ENCODE measurements at places on chromosomes 1 and 21.

DNA sequence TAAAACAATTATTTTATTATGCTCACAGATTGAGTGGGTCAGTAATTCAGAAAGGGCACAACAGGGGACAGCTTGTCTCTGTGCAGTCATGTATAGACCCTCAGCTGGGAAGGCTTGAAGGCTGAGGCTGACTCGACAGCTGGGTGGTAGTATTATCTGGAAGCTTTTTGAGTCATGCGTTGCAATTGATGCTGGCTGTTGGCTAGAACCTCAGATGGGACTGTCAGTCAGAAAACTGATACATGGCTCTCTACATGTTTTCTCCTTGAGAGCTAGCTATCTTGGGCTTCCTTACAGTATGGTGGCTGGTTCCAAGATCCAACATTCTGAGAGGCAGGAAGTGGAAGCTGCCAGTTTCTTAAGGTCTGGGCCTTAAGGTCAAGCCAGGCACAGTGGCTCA, 61.5 kb upstream of the SELENON start:
- DNase-seq = no peak

DNA sequence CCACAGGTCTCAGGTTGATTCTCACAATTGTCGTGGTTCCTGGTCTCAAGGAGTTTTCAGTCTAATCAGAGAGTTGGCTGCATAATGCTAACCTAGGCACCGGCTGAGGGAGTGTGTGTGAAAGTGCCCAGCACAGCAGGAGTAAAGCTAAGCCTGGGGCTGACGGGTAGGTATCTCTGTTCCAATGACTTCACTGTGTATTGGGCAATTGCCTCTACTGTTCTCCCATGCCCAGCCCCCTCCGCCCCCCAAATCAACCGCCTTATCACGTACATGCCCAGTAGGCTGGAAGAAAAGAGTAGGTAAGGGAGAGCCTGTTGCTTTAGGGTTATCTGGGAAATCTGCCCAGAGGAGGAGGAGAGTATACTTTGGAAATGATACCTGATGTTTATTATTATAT, 54.7 kb downstream of the MRPS6 start:
- no peak for DNase-seq

DNA sequence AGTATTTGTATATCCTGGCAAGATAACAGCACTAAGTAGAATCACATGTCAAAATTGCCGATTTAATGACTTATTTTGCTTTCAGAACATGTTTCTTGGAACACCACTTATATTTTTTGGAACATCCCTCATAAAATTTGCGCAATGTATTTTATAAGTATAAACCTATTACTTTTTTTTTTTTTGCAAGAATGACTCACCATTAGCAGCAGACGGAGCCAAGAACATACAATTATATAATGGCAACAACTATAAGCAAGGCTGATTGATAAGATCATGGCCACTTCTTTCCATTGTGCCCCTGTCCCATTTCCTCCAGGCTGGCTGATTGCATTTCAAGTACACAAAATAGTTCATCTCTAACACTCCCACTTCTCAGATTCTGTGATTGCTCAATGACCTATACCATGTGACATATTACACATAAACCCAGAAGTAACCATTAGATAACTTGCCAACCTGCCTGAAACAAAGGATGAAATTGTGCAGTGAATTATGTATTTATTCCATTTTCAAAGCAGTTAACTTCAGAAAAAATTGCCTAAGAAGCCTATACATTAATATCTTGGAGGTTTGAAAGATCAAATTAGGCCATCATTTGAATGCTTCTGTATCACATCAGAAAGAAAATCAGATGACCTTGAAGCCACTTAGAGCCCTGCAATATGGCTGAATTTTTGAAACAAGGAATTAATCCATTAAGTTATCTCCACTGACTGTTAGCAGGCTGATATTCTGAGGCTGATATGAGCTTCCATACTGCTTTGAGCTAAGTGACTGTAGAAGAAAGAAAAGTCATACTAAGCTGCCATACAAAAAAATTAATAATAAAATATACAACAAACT, 77.8 kb upstream of the PRMT6 start:
- no peak for DNase-seq

DNA sequence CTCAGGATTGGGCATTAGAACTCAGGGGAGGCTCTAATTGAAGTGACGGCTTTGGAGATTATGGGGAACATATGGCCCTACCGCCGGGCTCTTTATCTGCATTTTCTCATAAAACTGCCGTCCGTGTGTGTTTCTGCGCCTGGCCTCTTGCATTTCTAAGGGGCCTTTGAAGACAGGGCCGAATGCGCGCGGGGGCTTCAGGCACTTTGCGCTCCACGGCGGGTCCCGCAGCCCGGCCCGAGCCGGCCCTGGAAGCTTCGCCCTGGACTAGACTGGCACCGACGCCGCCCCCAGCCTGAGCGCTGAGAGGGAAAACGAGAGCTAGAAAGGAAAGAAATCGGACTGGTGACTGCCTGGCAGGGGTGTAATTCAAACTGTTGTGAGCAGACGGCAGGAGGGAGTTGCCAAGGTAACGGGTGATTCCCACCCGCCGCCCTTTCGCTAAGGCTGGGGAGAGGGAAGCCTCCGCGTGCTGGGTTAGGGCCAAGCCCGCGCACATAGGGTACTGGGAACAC, 120.7 kb downstream of the LMX1A start:
- no peak for DNase-seq

DNA sequence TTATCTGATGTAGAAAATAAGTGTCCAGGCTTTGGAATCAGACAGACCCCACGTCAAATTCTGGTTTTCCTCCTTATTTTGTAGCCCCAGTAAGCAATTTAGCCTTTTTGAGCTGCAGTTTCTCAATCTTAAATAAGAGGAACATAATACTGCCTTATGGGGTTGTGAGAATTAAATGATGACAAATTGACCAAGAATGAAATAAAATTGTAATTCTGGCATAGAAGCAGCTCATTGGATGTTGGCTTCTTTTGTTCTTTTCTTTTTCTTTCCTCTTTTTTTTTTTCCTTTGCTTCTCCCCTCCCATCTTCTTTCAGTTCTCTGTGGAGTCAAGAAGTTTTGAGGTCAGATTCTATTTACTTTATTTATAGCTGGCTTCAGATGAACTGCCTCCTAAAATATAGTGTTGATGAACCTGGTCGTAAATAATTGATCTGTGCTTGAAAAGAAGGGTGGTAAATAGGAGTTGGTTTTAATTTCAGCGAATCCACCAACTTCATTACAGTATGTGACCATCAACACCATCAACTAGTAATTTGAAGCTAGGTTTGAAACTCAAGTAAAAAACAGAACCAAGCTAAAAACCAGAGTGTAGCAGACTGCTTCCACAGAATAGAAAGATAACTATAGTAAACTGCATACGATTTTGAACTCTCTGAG, 81.1 kb downstream of the CACHD1 start:
- DNase-seq = no peak

DNA sequence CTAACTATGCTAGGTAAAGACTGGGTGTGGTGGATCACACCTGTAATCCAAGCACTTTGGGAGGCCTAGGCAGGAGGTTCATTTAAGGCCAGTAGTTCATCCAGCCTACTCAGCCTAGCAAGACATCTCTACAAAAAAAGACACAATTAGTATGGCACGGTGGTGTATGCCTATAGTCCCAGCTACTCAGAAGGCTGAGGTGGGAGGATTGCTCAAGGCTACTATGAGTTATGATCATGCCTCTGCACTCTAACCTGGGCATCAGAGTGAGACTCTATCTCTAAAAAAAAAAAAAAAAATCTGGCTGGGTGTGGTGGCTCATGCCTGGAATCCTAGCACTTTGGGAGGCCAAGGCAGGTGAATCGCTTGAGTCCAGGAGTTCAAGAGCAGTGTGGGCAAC, 21.6 kb downstream of the NUP210L start:
- DNase-seq = no peak
